ENCODE measurements at places on chromosomes 16 and 17. TPM values are rescaled to one million over a fixed set of nuclear protein-coding genes. Genes with fewer than 3 reads are reported as not detected.

The TEX2 gene
- 39.1 TPM for total RNA-seq

The ARSG gene
- 6.9 TPM for total RNA-seq

The COX6A2 gene
- not detected for total RNA-seq

The OTOP3 gene
- not detected for total RNA-seq

The ABCA10 gene
- 4.1 TPM for total RNA-seq

The CMTM2 gene
- total RNA-seq, result not detected

All from parietal lobe (tissue), 2 donors.